ENCODE measurements at places on chromosomes 13 and 19.

DNA sequence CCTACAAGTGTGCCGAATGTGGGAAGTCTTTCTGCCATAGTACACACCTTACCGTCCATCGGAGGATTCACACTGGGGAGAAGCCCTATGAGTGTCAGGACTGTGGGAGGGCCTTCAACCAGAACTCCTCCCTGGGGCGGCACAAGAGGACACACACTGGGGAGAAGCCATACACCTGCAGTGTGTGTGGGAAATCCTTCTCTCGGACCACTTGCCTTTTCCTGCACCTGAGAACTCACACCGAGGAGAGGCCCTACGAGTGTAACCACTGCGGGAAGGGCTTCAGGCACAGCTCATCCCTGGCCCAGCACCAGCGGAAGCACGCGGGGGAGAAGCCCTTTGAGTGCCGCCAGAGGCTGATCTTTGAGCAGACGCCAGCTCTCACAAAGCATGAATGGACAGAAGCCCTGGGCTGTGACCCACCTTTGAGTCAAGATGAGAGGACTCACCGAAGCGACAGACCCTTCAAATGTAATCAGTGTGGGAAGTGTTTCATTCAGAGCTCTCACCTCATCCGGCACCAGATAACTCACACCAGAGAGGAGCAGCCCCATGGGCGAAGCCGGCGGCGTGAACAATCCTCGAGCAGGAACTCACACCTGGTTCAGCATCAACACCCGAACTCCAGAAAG lies 10.3 kb upstream of the ERVK3-1 start:
- no peak for DNase-seq

GRCh38 chr19:8988204-8988603 lies 22.0 kb downstream of the MUC16 start:
- no peak for DNase-seq

GRCh38 chr19:35911790-35912189 lies 3.7 kb upstream of the TYROBP start:
- no peak for DNase-seq

- DNase-seq, result no peak
These were observed 814 bp downstream of the ZNF480 start for GRCh38 chr19:52297601-52298364.

- DNase-seq, result peak; percentile 74
These were observed at the start of gene FCHO1 for GRCh38 chr19:17751103-17751911. TSS of gene FCHO1 (plus strand) at chr19:17751477. CDS start at chr19:17755165, 3,688 bp downstream.

DNA sequence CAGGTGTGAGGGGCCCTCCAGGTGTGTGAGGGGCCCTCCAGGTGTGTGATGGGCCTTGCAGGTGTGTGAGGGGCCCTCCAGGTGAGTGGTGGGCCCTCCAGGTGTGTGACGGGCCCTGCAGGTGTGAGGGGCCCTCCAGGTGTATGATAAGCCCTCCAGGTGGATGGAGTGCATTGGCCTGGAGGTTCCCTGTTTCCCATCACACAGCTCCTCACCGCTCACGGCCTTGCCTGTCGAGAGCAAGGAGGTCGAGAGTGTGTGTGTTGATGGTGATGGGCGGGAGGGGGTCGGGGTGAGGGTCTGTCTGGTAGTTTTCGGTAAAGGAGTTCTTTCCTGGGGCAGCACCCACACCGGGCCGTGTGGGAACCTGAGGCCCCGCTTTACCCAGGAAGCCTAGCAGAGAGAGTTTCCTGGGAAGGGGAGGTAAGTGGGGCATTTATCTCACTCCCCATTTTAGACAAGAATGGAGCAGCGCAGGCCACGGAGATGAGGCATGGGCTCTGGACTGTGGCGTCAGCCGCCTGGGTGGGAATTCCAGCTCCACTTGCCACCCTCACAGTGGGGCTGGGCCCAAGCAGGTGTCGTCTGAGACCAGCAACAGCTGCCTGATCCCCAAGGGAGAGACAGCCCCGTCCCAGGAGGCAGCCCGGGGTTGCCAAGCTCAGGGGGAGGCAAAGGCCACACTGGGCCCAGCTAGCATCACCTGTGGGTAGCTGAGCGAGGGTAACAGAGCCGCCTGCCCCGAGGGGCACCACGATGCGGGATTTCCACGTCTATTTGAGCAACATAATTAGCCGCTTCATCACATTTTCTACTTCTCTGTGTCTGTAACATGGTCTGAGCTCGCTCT lies 10.9 kb upstream of the GAS6 start:
- no peak for DNase-seq

GRCh38 chr13:32938907-32939306 lies 77.3 kb upstream of the KL start:
- DNase-seq, result no peak

DNA sequence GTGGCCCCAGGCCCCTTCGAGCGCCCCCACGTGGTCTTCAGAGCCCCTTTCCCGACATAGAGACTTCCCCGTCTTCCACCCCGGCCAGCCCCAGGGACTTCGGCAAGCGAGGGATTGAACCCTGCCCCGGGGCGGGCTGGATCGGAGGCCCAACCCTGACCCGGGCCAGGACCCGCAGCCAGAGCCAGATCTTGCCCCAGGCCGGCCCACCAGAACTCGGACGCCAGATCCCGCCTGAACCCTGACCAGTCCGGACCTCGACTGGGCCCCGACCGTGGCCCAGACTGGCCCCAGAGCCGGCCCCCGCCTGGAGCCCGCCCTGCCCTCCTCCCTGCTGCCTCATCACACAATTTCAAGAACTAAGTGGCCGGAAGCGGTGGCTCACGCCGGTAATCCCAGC lies 253 bp upstream of the TPTE2 start:
- no peak for DNase-seq

Data from stimulated activated CD4-positive, alpha-beta T cell treated with anti-CD3 and anti-CD28 coated beads, Interleukin-1b, Interleukin-23, amount 100 ng/mL, for 1 hour (primary cell).